ENCODE measurements at places on chromosomes 2 and 18.

GRCh38 chr2:203871371-203871983 is 3.9 kb downstream of the CTLA4 start:
- DNase-seq = no peak

DNA sequence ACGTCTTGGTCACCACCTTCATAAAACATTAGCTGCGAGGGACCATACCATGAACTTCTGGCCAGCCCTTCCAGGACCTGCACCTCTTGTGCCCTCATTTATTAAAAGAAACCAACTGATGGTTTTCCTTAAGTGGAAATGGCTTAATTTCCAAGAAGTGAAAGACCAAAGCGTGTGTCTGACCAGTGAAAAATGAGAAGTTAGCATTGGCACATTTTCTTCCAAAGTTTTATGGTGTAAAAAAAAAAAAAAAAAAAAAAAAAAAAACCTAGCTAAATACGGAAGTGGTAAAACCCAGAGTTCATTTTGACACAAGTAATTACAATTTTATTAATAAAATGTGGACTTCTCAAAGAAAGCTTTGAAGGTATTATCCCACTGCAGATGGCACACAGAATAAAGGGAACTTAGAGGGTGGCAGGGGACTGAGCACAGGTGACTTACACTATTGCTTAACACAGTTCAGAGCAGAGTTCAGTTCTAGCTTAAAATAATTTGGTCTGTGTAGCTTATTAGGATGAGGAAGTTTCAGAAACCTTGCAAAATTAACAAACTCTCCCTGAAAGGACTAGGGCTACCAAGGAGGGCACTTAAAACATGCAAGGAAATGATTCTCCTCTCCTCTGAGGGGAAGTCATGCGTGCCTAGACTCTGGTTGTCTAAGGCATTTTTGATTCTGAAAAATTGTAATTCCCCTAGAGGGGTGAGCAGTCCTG is 42.2 kb upstream of the EPG5 start:
- DNase-seq = no peak

DNA sequence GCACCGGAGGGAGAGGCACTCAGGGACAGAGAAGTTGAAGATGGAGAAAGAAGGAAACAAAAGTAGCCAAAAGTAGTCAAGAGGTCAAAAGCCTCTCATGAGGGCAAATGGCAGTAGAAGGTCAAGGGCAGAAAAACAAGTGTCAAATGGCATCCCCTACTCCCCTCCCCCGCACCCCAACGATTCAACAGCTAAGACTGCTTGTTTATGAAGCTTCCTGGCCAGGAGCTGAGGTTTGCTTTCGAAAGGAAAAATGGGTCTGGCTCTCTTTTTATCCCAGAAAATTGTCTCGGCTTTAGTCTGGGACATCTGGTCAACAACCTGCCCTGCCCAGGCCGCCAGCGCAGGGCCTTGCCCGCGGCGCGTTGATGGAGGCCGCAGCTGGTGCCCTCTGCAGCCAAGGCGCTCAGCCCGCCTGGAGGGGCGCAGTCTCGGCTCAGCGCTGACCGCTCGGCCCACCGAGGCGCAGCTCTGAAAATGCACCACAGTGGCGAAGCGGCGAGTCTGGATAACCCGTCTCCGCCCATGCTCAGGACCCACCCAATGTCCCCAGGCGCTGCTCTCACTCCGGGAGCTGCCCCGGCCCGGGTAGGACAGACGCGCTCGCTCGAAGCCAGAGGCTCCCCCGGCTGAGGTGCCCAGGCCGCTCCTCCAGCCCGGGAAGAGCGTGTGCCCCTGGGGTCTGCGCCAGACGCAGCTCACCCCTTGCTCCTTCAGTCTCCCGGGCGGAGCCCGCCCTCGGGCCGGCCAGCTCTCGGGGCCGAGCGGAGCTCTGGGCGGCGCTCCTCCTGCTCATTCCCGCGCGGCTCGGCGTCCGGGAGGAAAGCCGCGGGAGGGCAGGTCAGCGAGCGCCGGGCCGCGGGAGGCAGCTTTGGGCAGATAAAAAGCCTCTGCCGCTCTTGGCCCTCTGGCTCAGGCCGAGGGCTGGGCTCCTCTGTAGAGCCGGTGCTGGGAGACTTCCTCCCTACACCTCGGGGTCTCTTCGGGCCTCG is 1.8 kb upstream of the TBR1 start:
- DNase-seq = no peak

- DNase-seq = no peak
Measured at GRCh38 chr2:239263231-239263630, 137.6 kb downstream of the HDAC4 start.

DNA sequence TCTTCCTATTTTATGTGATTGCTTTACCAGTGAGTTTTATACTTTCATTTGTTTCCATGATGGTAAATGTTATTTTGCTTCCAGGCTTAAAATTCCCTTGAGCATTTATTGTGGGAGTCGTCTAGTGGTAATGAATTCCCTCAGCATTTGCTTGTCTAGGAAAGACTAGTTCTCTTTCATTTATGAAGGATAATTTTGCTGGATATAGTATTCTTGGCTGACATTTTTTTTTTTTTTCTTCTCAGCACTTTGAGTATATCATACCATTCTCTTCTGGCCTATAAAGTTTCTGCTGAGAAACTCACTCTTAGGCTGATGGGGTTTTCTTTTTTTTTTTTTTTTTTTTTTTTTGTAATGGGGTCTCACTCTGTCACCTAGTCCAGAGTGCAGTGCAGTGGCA is 99.1 kb downstream of the EDAR start:
- no peak for DNase-seq

- DNase-seq = peak; percentile 53
Measured at GRCh38 chr2:191696001-191696400, 18.1 kb downstream of the NABP1 start.

GRCh38 chr18:63844254-63844653 is 43.3 kb upstream of the SERPINB2 start:
- DNase-seq = peak; percentile 13

- no peak for DNase-seq
Measured at GRCh38 chr2:8255448-8255800, 426.4 kb upstream of the ID2 start.

GRCh38 chr2:148032215-148032614 is 11.3 kb downstream of the MBD5 start:
- DNase-seq = no peak

All from NCI-H510A (cell line).